Trophoblast cell (in vitro differentiated cells and primary cell): ENCODE measurements at places on chromosomes 12 and 14.

DNA sequence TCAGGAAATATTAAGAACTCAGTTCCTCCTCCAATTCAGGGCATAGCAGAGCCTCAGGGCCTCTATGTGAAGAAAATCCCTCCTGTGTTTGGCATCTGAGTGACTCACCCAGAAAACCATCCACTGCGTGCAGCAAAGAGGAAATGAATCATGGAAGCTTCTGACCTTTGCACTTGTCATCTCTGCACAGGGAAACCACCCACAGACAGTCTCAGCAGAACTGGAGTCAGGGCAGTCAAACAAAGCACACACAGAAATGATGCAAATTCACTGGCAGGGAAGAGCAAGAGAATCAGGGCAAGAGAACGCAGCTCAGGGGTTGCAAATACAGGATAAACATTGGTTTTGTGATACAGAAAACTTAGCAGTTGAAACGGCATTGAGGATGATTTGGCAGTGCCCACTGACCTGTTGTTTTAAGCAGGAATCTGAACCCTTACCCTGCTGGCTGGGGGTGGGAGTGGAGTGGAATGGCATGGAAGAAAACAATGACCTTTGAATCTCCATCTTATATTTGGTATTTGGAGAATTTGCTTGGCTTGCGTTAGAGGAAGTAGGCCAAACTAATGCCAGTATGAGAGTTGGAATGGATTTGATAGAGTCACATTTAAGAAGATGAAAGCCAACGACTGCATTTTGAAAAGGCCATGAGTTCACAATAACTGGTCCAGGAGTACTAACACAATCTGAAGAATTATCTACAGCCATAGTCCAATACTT lies 53.5 kb downstream of the PHLDA1 start:
- DNase-seq, result peak; percentile 97

GRCh38 chr14:101177301-101177971 lies 273.9 kb upstream of the RTL1 start:
- DNase-seq, result no peak

GRCh38 chr14:70317091-70317968 lies 42.2 kb downstream of the COX16 start:
- DNase-seq, result no peak

DNA sequence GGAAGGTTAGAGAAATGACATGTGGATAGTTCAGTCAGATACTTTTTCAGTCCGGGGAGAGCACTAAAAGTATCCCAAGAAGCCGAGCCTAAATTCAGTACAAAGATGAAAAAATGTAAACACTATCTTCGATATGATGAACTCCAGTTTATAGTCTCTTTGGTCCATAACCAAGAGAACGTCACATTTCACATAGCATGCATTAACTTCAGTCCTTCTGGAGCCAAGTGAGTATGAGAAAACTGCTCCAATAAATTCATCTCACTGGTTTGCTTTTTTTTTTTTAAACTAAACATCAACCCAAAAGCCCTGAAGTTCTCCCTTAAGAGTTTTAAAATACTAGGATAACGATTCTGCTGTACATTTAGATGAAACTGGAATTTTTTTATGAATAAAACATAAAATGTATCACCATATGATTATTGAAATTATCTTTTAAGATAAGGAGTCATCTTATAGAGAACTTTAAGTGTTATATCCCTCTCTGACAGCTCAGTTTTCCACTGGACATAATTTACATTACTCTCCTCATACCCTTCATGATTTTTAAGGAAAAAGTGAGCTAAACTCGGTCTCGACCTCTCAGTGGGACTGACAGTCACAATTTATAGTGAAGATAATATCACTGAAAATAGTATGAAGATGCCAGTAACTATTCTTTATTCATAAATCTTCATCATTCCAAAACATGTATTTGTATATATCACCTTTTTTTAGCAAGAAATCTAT lies 841.5 kb upstream of the FLRT2 start:
- no peak for DNase-seq

- peak; percentile 23 for DNase-seq
These were observed 26.6 kb downstream of the LRCOL1 start for GRCh38 chr12:132583736-132584135.

GRCh38 chr12:124436366-124436765 lies 131.0 kb downstream of the NCOR2 start:
- no peak for DNase-seq

DNA sequence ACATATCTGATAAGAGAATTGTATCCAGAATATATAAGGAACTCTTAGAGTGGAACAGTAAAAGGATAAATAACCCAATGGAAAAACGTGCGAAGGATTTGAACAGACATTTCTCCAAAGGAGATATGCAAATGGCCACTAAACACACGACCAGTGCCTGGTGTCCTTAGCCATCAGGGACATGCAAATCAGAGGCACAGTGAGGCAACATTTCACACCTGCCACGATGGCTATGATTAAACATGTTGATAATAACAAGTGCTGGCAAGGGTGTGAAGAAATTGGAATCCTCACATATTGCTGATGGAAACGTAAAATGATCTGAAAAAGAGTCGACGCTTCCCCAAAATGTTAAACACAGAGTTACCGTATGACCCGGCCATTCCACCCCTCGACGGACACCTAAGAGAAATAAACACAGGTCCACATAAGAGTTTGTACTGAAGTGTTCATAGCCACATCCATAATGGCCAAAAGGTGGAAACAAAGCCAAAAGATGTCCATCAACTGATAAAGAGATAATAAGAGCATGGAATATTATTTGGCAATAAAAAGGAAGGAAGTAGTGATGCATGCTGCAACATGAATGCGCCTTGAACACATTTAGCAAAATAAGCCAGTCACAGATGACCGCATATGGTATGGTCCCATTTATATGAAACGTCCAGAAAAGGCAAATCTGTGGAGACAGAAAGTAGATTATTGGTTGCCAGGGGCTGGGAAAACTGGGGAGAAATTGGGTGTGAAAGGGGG lies 6.3 kb upstream of the TMEM121 start:
- DNase-seq, result peak; percentile 78

- no peak for DNase-seq
These were observed 24.9 kb upstream of the CCDC63 start for GRCh38 chr12:110821917-110822316.

DNA sequence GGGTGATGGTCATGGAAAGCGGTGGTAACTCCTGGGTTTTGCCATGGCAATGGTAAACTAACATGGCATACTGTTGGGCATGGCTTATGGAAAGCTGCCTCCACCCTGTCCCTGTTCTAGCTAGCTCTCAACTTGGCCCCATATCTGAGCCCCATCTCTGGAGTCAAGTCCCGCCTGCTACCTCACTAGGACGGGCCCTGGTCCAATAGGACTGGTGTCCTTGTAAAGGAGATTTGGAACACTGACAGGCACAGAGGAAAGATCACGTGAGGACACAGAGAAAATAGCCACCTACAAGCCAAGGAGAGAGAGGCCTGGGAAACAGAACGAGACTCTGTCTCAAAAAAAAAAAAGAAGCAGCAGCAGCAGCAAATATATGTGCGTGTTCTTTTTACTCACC lies 59.8 kb downstream of the RNFT2 start:
- DNase-seq, result no peak

DNA sequence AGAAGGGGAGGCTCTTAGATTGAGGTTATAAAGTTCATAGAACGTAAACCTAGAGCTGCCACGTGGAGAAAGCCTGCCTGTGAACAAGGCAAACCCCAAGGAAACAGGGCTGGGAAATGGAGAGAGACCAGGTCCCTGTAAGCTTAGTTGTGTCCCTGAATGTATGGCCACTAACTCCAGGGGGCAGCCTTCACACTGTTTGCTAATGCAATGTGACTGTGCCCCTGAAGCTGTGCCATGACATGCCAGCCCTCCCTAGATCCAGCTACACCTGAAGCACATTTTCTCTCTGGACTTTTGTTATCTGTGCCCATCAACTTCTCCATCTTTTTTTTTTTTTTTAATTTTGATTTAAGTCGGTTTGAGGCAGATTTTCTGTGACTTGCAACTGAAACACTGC lies 60.6 kb upstream of the TMCC3 start:
- no peak for DNase-seq

- DNase-seq, result no peak
These were observed 49.9 kb downstream of the FUT8 start for GRCh38 chr14:65462411-65462810.

DNA sequence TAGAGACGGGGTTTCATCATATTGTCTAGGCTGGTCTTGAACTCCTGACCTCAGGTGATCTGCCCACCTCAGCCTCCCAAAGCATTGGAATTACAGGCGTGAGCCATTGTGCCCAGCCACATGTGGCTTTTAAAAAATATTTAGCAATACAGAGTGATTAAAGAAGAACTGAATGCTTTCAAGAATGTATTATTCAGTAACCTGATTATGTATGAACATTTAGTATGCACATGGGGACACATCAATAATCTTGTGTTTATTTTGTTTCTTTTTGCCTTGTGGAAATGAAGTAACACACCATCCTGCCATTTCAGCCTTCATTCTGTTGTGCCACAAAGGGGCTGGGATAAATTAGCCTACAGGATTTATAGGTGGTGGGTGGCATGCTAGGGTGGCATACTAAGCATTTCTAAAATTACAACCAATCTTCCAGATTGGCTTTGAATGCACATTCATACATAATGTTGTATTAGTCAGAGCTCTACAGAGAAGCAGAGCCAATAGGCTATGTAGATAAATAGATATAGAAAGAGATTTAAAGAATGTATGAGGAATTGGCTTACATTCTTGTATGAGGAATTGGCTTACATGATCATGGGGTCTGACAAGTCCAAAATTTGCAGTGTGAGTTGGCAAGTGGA lies 25.5 kb upstream of the TXNRD1 start:
- peak; percentile 76 for DNase-seq

DNA sequence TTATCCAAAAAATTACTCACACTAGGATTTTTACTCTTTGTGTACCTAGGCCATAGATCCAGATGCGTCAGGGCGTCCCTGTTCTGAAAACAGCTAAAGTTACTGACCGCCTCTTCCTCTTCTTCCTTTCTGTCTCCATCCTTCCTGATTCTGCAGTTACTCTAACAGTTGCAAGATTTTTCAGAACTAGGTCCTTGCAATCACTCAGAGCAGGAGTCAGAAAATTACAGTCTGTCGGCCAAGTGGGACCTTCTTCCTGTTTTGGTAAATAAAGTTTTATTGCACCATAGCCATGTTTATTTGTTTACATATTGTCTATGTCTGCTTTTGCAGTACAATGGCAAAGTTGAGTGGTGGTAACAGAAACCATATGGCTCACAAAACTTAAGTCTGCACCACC lies 25.6 kb upstream of the FGF6 start:
- no peak for DNase-seq

GRCh38 chr14:104266631-104267575 lies 128.5 kb downstream of the KIF26A start:
- no peak for DNase-seq

DNA sequence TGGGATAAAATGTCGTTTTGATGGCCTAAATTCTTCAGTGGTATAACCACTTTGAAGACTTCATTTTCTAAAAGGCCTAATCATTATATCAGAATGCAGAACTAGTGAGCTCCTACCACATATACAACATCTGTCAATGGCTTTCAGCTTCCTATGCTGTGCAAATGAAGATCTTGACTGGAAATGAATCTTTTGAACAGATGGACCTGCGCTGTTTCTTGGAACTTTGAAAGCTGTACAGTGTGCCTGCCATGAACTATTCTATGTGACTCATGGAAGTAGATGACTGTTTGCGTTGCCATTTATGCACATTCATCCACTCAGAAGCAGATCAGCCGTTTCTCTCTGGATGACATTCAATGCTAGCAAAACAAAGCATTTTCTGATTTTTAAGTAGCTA lies 542.2 kb upstream of the USP15 start:
- no peak for DNase-seq
